ENCODE measurements at places on chromosomes 12 and 14.

- DNase-seq, result no peak
These were observed 19.3 kb upstream of the NCOR2 start for GRCh38 chr12:124586756-124587155.

DNA sequence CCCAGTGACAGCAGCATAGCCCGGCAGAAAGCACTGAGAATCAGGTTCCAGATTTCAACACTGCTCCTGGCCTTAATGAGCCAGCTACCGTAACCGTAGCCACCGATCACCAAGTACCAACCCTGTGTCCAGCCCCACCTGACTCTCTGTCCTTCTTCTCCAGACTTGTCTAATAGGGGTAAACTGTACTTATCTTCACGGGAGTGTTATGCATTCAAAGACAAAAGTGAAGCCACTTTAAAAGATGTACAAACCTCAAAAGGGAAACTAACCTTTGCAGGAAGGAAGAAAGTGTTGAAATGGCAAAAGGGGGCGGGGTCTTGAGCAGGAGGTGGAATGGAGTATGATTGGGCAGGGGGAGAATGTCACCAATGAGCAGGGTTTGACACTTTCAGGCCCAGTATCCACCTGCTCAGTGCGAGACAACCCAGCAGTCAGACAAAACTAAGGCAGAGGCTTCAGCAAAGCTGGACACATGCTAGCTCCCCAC is 226.1 kb downstream of the CHST11 start:
- DNase-seq, result no peak

GRCh38 chr14:86457481-86458135 is 927.7 kb downstream of the FLRT2 start:
- no peak for DNase-seq

- no peak for DNase-seq
These were observed 54.3 kb downstream of the TTC9 start for GRCh38 chr14:70696026-70696425.

GRCh38 chr12:56103066-56103711 is 1.2 kb upstream of the PA2G4 start:
- DNase-seq, result no peak

DNA sequence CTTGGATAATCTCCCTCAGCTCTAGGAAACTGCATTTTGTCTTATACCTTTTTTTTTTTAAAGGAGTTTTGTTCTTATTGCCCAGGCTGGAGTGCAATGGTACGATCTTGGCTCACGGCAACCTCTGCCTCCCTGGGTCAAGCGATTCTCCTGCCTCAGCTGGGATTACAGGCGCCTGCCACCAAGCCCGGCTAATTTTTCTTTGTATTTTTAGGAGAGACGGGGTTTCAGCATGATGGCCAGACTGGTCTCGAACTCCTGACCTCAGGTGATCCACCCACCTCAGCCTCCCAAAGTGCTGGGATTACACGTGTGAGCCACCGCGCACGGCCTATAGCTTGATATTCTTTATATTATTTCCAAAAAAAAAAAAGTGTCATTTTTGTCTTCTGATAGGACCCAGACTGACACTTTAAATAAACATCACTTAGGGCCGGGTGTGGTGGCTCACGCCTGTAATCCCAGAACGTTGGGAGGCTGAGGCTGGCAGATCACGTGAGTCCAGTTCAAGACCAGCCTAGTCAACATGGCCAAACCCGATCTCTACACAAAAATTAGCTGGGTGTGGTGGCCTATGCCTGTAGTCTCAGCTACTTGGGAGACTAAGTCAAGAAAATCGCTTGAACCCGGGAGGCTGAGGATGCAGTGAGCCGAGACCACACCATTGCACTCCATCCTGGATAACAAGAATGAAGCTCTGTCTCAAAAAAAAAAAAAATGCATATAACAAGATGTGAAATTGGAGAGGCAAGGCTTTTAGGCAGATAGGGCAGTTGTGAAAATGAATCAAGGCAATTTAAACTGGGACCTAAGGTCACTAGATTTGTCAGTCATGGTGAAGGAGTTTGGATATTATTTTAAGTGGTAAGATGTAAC is 18.4 kb downstream of the SLC2A3 start:
- no peak for DNase-seq

- DNase-seq, result no peak
These were observed 25.8 kb downstream of the DAO start for GRCh38 chr12:108905725-108906124.

DNA sequence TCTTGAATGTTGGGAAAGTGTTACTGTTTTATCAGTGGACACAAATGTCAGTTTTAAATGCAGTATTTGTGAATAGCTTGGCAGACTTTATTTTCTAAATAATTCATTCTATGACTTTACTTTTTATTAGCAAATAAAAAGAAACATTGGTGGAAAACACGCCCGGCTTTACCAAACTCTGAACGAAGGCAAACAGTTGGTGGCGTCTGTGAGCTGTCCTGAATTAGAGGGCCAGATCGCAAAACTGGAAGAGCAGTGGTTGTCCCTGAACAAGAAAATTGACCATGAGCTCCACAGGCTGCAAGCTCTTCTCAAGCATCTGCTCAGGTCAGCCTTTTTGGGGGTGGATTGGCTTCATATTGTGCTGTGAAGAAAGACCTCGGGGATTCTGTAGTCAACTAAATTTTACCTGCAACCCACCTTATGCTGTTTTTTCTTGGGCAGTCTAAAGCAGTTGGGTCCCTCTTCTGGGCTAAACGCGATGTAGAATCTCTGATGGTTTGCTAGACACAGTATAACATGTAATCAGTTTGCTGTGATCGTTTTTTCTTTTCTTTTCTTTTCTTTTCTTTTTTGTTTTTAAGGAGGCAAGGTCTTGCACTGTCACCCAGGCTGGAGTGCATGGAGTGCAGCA is 156.4 kb downstream of the ESR2 start:
- DNase-seq, result no peak

DNA sequence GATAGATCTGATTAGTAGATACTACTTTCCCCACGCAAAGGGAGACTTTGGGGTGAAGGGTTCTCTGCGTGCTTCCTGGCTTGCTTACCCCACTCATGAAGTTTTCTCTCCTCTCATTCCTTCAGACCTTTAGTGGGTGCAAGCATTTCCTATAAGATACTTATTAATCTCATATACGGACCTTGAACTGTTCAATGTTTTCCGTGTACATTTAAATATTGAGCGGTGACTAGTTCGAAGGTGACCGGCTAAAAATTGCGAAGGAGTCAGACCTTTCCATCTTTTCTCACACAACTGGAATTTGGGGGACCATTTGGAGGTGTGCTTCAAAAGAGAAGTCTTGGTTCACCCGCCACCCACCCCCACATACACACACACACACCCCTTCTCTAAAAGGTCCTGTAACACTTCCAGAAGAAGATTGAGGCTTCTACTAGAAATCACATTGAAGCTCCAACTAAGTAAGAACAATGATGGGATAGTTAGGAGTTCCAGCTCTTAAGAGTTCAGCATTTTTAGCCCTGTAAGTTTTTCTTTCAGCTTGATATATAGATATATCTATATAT is 6.1 kb upstream of the FOXG1 start:
- DNase-seq, result no peak

- no peak for DNase-seq
These were observed 273.8 kb downstream of the TTC8 start for GRCh38 chr14:89098254-89098653.

GRCh38 chr14:20427231-20428009 is 8.5 kb downstream of the KLHL33 start:
- peak; percentile 12 for DNase-seq

DNA sequence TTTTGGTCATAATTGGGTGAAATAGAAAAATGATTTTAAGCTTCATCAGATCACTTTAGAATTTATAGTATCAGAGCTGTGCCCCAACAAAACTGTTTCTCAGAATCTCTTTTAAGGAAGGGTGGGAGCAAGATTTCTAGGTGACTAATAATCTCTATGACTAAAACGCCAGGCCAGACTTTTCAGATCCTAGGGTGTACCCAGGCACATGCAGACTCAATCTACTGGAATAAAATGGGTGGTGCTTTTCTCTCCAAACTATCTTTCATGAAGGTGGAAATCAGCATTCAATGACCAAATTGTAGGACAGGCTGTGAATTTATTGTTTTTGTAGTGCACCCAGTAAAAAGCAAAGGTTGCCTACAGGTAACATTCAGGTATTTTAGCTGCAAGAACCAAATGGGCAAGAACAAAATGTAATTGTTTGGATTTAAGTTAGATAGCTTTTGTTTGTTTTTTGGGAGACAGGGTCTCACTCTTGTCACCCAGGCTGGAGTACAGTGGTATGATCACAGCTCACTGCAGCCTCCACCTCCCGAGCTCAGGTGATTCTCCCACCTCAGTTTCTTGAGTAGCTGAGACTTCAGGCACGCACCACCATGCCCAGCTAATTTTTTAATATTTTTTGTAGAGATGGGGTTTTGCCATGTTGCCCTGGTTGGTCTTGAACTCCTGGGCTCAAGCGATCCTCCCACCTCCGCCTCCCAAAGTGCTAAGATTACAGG is 49.5 kb downstream of the PPP2R5C start:
- no peak for DNase-seq

- no peak for DNase-seq
These were observed 19.9 kb upstream of the GPR68 start for GRCh38 chr14:91264151-91265150.

DNA sequence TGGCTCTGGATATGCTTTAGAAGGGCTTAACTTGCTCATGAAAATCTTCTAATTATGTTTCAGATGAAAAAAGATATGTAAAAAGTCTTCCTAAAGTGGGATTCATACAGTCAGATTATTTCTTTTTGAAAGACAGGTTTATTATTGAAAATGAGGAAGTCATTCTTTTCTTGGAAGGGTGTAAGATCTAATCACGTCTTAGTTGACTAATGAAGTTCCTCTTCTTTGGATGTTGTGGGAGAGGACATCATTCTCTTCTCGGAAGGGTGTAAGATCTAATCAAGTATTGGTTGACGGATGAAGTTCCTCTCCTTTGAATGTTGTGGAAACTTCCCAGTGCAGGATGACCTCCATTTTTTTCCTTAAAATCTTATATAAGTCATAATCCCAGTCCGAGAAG is 74.9 kb downstream of the ALG10 start:
- DNase-seq, result no peak

DNA sequence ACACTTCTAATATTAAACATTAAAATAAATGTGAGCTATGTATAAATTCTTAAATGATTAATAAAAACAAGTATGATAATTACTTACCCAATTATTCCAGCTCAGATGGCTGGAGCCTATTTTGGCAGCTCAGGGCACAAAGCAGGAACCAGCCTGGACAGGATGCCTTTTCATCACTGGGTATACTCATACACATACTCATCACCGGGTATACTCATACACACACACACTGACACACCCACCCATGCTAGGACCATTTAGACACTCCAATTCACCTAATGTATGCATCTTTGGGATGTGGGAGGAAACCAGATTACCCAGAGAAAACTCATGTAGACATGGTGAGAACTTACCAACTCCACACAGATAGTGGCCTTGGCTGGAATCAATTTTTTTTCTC is 57.9 kb upstream of the CNOT2 start:
- no peak for DNase-seq

GRCh38 chr12:83954956-83955601 is 957.5 kb downstream of the SLC6A15 start:
- DNase-seq, result no peak

GRCh38 chr14:98321841-98322240 is 950.2 kb downstream of the BCL11B start:
- DNase-seq, result no peak

GRCh38 chr14:90656973-90657372 is 159.3 kb downstream of the TTC7B start:
- DNase-seq, result no peak

- peak; percentile 28 for DNase-seq
These were observed 290.9 kb downstream of the PPFIA2 start for GRCh38 chr12:81468206-81468605.

DNA sequence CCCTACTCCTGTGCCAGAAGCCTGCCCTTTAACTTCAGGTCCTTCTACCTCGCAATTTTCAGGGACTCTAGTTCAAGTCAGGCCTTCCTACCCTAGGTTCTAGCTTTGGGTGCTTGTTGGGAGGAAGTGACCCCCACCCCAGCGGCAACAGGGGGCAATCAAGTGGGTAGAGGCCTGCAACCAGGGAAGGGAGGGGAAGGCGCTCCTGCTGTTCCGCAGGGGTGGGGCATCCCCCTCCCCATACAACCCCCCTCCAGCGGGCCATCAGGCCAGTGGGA is 204 bp upstream of the PRPH start:
- DNase-seq, result no peak

GRCh38 chr14:94827711-94828447 is 58.0 kb upstream of the GSC start:
- no peak for DNase-seq

GRCh38 chr12:119288576-119288975 is 46.0 kb upstream of the CCDC60 start:
- DNase-seq, result no peak

DNA sequence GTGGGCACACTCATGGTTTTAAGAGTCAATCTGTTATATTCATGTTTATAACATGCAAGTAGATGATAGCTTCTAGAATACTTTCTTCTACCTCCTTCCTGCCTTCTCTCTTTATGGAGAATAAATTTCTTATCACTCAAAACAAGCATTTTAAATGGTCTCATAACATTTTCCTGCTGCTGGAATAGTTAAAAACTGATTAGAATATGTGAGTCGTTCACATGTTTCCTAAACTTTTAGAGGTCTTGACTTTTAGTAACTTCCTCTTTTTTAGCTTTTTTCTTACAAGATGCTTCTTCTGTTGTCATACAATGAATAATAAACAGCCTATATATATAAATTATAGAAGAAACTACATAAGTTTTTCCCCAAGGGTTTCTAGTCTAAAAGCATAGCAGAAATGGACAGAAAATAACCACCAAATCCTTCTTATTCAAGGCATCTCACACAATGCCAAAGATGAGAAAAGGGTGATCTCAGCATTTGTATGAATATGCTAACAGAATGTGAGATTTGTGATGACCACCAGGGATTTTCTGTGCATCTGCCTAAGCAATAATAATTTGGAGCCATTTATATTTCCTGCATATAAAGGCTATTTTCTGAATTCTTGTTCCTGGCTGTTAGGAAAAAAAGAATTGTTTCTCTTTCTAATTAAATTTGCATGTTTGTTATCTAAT is 127.8 kb downstream of the DAAM1 start:
- DNase-seq, result no peak

DNA sequence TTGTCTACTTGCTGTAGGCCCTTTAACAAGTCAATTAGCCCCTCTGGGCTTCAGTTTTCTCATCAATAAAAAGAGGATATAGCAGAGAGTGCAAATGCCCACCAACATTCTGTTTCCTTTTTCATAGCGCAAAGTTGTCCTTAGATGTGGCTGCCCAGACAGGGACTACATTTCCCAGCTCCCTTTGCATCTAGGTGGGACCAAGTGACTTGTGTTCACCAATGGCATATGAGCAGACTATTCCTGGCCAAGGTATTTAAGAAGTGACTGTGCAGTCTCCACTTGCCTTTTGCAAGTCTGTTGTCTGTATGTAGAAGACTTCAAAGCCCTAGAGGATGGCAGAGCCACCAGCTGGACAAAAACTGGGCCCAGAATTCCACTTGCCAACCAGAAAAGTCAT is 59.7 kb downstream of the DAO start:
- no peak for DNase-seq

GRCh38 chr12:64400041-64400440 is 4.2 kb upstream of the XPOT start:
- DNase-seq, result no peak

Measured in fibroblast of skin of left quadriceps (primary cell).